ENCODE measurements at places on chromosomes 11 and 22.

- DNase-seq, result no peak
Observed at GRCh38 chr22:35457729-35458546, 58.0 kb downstream of the MCM5 start.

DNA sequence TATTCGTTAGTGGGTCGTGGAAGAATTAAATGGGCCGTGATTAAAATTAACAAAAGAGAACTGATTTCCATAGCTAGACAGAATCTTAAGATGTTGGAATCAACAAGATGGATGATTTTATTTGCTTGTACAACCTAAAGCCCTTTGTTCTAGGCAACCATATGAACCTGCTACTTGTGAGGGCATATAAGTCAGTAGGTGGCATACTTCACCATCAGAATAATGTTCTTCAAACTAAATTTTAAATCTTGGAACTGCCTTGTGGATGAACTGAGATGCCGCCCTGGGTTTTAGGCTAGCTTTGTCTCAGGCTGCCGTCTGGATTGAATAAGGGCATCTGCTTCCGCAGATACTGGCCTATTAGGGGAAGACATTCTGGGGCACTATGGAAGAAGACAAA lies 40.9 kb downstream of the CSRP3 start:
- DNase-seq, result no peak

DNA sequence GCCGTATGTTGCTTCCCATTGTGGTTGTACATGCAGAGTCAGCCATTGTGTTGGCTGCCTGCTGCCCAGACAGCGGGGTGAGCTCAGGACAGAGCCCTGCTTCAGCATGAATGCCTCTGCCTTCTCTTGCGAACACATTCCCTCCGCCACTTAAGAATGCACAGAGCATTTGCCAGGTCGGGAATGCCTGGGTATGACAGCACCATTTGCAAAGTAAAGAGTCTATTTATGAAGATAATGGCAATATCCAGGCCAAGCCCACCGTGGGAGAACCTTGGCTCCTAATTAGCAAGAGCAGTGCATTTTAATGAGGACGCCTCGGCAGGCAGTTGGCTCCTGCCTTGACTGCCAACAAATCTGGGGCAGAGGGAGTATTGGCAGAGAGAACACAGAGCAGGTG lies 62.5 kb upstream of the SORL1 start:
- no peak for DNase-seq

- DNase-seq, result no peak
Observed at GRCh38 chr11:37947821-37948220, 1349.8 kb upstream of the RAG2 start.

DNA sequence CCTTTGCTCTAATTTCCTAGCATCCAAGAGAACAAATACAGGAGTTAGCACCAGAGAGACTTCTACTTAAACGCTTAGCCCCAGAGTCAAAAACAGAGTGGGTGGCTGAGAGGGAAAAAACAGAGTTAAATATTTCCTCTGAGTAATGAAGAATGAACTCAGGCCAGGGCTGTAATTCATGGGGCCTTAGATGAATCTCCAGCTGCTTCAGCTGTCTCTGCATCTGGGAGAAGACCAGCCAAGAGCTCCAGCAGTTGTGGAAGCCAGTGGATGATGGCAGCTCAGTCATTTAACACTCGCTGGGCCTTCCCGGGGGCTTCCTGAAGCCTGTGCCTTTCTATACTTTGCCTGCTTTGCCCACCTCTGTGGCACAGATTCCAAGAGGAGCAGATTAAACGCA lies 5.7 kb upstream of the ADAMTS15 start:
- no peak for DNase-seq

DNA sequence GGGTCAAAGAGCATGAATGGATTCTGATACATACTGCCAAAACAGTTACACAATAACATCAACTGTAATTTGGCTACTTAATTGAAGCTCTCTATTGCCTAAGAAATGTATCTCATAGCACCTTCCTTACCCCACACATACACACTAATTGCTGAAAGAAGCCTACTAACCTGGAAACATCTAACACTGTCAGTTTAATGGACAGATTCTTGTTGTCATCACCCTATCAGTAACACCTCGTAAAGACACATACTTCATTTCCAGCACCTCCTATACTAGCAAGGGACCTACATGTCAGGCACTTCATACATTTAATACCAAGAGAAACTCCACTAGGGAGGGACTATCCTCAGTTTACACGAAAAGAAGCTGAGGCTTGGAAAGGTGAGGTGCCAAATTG lies 9.9 kb downstream of the NAP1L4 start:
- no peak for DNase-seq

DNA sequence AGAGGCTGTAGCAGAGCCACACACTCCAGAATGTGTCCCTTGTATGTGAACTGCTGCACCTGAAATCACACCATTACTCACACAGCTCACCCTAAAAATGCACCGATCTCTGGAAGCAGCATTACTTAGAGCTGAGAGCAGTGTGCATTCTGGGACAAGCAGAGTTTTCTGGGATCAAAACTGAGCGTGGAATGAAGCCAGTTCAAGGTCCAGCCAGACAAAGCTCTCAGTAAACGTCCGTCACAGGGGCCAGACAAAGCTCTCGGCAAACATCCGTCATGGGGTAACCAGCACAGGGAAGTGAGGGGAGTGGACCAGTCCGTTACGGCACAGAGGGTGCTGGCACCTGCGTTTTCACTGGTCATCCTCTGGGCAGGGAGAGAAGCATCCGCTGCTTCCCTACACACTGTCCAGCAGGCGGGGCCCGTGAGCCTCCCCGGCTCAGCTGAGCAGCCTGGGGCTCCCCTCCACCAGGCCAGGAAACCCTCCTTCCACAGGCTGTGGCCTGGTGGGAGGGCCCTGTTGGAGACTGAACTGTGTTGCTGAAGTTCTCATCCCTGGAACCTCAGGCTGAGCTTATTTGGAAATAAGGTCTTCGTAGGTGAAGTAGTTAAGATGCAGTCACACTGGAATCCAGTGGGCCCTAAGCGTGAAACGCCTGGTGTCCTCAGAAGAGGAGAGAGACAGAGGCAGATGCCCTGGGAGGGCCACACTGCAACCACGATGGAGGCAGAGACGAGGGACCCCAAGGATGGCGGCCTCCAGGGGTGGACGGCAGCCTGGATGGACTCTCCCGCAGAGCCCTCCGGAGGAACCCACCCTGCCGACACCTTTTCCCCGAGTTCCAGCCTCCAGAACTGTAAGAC lies 883.9 kb downstream of the BRD1 start:
- DNase-seq, result no peak

GRCh38 chr11:75795276-75796090 lies 19.5 kb upstream of the UVRAG start:
- DNase-seq, result no peak

GRCh38 chr11:116285026-116285425 lies 487.8 kb downstream of the BUD13 start:
- no peak for DNase-seq

- no peak for DNase-seq
Observed at GRCh38 chr11:70297341-70297740, 26.9 kb downstream of the PPFIA1 start.
